ENCODE measurements at places on chromosomes 6 and 20.
A peak's percentile ranks its signal among the peaks of the same experiment; 100 is the strongest.

GRCh38 chr20:2349801-2350200, 30.9 kb upstream of the TGM6 start:
- no peak for DNase-seq

- DNase-seq: peak; percentile 40
Observed at GRCh38 chr6:30793521-30794194, 49.3 kb upstream of the IER3 start.

DNA sequence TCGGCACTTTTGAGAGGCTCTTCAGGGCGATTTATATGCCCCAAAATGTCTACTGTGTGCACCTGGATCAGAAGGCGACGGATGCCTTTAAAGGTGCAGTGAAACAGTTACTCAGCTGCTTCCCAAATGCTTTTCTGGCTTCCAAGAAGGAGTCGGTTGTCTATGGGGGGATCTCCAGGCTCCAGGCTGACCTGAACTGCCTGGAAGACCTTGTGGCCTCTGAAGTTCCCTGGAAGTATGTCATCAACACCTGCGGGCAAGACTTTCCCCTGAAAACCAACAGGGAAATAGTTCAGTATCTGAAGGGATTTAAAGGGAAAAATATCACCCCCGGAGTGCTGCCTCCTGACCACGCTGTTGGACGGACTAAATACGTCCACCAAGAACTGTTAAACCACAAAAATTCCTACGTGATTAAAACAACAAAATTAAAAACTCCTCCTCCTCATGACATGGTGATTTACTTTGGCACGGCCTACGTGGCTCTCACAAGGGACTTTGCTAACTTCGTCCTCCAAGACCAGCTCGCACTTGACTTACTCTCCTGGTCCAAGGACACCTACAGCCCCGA, 8.2 kb downstream of the GCNT2 start:
- no peak for DNase-seq

DNA sequence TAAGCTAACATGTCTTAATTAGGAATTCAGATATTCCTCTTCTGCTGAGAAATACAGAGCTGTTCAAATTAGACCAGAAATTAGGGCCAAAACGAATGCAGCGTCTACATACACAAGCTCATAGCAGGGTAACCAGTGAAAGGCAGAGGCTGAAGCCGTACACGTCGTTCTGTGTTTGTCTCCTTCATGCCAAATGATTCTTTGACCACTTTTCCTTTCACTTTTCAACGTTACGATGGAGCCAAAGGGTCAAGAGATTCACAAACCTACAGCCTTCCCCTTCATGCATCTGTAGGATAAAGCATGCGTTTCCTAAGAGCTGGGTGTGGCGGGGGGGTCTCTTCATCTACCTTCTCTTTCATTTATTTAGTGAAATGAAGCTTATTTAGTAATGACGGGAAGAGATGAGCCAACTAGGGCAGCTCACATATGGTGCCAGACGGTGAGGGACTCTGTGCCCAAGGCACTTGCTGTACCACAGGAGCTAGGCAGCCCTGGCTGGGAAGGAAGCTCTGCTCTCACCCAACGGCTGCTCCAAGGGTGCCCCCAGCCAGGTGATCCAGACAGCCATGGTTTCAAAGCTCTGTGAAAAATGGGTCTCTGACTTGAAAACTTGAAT, 178.0 kb downstream of the ATXN1 start:
- DNase-seq: no peak

DNA sequence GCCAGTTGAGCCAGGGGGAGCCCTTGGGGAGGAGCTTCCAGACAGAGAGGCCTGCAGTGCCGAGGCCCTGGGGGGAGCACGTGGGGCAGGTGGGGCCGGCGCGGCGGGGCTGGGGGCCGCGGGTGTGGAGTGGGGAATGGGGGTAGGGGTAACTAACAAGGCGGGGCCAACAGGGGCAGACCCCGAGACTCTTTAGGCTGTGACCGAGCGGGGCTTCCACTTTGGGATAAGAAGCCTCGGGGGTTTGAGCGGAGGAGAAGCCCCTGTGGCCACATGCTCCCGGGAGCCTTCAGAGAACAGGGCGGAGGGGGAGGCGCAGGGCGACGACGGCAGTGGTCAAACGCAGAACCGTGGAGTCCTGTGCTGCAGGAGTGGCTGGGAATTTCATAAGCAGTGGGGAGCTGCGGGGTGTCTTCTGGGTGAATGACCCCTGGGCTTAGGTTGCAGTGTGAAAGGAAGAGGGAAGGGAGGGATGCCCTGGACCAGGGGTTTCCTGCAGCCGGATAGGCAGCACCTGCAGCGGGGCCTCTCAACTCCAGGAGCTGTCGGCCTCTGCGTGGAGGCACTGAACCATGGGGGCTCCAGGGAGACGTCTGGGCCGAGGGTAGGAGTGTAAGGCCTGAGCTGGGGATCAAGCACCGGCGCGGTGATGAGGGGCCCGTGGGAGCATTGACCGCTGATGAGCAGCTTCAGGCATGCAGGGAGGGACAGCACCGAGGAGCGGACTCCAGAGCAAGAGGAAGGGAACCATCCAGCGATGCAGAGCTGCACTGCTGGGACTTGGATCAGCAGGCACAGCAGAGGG, 121.0 kb downstream of the SYNDIG1 start:
- DNase-seq: no peak

DNA sequence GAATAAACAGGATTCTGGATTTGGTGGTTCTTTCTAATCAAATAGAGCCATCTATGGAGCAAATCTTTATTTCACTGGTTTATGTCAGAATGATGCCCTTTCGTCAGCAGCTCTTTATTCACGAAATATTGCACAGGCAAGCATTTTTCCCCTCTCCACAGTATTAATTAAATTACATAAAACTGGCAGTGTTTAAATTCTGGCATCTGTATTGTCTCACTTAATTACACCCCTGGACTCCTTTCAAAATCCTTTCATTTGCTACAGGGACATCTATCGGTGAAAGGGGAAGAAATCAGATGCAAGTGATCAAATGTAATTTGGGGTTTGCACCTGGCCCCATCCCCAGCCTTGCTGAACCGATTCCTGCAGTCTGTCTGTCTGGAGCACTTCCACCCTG, 801.9 kb downstream of the QKI start:
- no peak for DNase-seq

DNA sequence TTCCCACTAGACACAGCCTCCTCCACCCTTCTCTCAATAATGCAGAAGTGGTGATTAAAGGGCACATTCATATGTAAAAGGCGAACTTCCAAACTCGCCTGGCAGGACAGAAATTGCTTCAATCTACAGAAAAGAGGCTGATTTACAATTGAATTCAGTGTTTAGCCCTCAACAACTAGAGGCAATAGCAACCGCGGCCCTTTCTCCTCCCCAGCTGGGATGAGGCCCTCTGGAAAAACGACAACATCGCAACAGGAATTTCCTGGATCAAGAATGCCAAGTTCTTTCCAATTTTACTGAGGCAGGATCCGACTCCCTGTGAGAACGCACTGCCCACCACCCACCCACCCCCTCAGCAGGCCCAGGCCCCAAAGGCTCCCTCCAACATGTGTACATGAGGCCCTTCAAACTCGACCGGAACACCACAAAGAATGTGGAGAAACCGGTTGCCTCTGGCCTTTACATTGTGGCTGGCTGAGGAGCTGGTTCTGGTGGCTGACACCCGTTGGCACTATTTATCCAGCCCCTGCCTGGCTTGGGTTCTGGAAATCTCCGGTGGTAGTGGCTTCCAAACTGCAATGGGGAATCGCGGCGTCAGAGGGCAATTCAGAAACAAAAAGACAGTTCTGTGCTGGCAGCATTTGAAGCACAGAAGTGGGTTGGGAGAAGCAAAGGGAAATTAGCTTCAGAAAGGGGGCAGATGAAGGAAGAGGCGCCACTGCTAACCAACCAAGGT, 36.8 kb downstream of the ZMYND8 start:
- DNase-seq: no peak

DNA sequence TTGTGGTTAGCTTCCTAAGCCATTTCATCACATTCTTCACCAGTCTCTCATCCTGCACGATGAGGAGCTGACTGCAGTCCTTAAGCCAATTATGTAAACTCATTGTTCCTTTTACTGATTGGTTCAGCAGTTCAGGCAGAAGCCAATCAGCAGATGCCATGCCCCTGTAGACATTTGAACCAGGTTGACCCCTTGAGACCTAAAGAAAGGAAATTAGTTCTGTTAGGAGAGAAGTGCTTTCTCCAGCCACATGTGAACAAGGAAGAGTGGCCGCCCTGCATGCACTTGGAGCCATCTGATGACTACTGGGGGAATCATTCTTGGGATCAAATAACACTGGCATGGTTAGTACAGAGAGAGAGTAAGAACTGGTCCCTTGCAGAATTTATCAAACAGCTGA, 535.2 kb upstream of the ID4 start:
- no peak for DNase-seq

DNA sequence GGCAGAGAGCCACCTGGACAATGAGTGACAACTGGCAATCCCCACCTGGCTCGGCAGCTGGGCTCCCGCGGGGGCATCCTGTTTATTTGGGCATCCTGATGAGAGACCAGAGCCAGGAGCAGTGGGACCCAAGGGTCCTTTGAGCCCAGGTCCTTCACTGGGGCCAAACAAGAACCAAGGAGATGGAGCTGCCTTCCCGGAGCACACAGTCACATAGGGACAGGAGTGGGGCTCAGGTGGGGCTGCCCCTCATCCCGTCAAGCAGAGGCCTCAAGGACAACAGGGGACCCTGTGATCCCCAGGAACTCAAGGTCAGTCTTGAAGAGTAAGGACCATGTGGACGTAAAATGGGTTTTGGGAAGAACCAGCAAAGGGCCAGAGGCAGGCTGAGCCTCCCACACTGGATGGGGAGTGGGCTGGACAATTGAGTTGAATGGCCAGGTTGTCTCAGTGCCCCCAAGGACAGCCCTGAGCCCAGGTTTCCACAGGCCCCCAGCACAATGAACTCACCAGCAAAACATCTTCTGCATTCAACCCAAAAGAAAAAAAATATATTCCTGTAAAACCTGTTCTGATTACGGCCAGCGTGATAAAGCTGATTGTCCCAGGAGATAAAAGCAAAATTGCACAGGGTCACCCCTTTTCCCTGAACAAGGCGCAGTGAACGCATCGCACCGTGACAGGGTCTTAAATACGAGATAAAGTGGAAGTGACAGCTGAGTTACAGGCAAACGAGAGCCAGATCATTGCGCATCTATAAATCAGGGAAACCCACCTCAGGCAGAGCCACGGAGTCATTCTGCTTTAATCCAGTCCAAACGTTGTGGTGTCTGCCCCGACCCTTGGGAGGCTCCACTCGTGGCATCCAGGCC, 86.2 kb downstream of the ANKRD60 start:
- no peak for DNase-seq

DNA sequence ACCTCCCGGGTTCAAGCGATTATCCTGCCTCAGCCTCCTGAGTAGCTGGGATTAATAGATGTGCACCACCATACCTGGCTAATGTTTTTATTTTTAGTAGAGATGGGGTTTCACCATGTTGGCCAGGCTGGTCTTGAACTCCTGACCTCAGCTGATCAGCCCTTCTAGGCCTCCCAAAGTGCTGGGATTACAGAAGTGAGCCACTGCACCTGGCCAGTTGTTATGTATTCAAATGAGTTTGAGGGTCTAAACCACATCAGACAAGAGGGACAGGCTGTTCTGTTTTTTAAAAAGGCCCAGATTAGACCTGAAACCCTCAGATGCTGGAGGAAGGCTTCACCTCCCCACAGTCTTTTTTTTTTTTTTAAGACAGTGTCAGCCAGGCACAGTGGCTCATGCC, 4.1 kb upstream of the SPAG4 start:
- DNase-seq: peak; percentile 97

DNA sequence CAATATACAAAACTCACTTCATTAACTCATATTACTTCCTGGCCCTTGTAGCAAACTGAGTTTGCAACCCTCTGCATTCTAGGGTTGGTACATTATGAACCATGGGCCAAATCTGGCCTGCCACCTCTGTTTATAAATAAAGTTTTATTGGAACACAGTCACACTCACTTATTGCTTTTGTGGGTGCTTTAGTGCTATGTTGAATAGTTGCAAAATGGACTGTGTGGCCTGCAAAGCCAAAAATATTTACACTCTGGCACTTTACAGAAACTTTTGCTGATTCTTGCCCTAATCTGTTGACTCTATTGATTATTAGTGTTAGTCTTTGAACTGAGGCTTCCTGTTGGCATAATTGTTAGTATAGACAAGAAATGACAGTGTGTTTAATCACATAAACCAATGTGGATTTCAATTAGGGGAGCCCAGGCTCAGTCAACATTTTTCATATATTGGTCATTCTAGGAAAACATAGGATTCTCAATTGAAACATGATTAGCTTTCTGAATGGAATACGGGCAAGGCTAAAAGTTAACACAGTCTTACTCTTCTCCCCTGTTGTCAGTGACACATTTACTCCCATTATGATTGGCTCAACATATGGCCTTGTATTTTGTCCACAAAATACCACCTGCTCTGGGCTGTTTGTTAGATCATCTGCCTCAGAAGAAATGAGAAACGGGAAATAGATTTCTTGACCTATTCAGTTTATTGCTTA, 241.9 kb upstream of the ZFP64 start:
- no peak for DNase-seq

DNA sequence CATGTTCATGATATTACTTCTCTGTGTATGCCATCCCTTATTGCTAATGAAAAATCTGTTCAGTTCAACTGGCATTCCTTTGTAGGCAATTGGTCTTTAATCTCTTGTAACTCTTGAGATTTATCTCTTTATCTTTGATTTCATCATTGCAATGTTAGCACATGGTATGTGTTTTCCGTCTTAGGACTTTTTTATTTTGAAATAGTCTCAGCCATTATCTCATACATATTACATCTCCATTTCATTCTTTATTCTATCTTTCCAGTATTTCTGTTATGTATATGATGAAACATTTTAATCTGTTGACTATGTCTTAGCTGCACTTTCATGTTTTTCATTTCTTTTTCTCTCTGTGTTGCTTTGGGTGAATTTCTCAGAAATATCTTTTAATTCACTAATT, 58.1 kb downstream of the VSTM2L start:
- DNase-seq: no peak

GRCh38 chr6:43627008-43627825, 1.8 kb downstream of the GTPBP2 start:
- DNase-seq: peak; percentile 46

DNA sequence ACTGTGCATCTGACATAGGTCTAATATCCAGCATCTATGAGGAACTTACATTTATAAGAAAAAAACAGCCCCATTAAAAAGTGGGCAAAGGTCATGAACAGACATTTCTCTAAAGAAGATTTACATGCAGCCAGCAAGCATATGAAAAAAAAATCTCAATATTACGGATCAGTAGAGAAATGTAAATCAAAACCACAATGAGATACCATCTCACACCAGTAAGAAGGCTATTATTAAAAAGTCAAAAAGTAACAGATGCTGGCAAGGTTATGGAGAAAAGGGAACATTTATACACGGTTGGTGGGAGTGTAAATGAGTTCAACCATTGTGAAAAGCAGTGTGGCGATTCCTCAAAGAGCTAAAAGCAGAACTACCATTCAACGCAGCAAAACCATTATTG, 13.1 kb downstream of the METTL24 start:
- no peak for DNase-seq

GRCh38 chr6:15441215-15441868, 195.5 kb downstream of the JARID2 start:
- peak; percentile 52 for DNase-seq

Measured in MM.1S (cell line).